Pulmonary artery endothelial cell (primary cell): ENCODE measurements at places on chromosomes 7 and 10. TPM values are rescaled to one million over a fixed set of nuclear protein-coding genes. Genes with fewer than 3 reads are reported as not detected.

The MLXIPL gene
- not detected in 2 replicates for total RNA-seq

The ITPRID1 gene
- total RNA-seq = not detected in 2 replicates

The AGR2 gene
- total RNA-seq = not detected in 2 replicates

The OR6V1 gene
- total RNA-seq = not detected in 2 replicates

The CELF2 gene
- 11.5 and 12.5 TPM in 2 replicates for total RNA-seq

The CDHR1 gene
- total RNA-seq = not detected in 2 replicates

The OR2A42 gene
- under 0.01 TPM in 1 of 2 replicates, not detected in the other for total RNA-seq

The CPEB3 gene
- 0.92 and 1.5 TPM in 2 replicates for total RNA-seq

The COBL gene
- not detected in 2 replicates for total RNA-seq

The BTBD16 gene
- total RNA-seq = not detected in 2 replicates

The HOXA3 gene
- total RNA-seq = 0.53 and 0.66 TPM in 2 replicates

The SPDYE9 gene
- total RNA-seq = not detected in 2 replicates

The KIAA1549 gene
- 1.9 and 2.9 TPM in 2 replicates for total RNA-seq

The UCMA gene
- total RNA-seq = not detected in 2 replicates

The HGF gene
- total RNA-seq = 3.3 and 5.1 TPM in 2 replicates

The ADCYAP1R1 gene
- total RNA-seq = 0.07 and 0.46 TPM in 2 replicates

The MSMB gene
- not detected in 2 replicates for total RNA-seq
